ENCODE measurements at places on chromosomes 1 and 21. TPM values are rescaled to one million over a fixed set of nuclear protein-coding genes. Genes with fewer than 3 reads are reported as not detected.

DNA sequence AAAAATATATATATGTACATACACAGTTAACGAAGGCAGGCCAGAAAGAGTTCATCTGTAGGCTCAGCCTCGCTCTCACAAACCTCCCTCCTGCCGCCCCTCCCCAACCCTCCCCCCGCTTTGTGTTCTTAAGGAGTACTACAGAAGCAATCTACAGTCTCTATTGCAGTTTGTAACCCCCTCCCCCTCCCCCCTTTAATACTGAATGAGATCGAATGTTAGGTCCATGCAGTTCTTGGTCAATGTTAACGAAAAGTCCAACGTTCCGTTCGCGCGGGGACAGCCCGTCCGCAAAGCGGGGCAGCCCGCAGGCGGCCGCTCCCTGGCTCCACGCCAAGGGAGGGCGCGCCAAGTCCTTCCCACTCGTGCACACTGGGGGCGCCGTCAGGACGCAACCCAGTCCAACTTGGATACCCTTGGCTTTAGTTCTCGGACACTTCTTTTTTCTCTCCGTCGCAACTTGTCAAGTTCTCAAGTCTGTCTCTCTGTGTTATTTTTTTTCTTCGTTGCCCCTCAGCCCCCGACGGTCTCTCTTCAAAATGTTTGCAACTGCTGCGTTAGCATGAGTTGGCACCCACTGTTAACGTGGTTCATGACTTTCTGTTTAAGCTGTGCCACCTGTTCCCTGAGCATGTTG is 2.2 kb downstream of the JUN start:
- peak; percentile 63 for DNase-seq

DNA sequence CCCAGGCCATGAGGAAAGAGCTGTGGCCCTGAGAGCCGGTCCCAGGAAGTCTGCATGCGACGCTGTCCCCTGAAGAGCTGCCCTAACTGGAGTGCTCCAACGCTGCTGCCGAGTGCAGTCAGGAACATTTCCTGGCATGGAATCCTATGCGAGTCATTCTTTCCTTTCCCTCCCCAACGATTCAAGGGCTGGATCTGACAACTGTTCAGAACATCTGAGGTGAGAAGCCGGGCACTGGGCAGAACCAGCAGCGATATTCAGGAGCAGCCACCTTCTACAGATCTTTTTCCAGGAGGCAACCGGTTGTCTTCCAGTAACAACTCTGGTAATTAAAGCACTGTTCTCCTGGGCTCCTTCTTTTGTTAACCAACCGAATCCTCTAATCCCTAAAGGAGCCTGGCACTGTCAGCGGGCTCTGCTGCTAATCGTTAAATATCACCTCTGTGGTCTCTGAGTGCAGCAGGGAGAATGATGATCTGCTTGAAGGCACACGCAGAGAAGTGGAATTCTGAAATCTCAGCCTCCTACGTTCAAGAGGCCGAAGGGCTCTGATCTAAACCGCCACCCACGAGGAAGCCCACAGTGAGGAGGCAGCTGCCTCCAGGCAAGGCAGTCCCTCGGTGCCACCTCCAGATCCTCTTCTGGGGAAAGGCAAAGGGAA is 55.8 kb downstream of the SLC45A1 start:
- DNase-seq = no peak

DNA sequence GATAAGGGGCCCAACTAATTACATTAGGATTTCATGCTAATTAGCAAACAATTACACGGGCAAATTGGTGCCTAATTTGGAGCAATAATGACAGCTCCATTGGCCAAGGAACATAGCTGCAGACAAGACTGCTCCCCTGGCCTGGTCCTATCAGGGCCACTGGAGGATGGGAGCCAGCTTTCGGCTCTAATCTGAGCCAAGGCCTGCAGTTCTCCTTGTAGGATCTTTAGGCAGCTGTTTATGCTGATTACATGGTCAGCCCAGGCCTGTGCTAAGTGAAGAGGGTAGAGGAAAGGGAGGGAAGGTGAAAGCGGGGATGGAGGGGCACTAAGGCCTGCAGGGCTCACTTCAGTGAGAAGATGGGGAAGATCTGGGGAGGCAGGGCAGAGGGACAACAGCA is 12.4 kb upstream of the ADGRB2 start:
- no peak for DNase-seq

DNA sequence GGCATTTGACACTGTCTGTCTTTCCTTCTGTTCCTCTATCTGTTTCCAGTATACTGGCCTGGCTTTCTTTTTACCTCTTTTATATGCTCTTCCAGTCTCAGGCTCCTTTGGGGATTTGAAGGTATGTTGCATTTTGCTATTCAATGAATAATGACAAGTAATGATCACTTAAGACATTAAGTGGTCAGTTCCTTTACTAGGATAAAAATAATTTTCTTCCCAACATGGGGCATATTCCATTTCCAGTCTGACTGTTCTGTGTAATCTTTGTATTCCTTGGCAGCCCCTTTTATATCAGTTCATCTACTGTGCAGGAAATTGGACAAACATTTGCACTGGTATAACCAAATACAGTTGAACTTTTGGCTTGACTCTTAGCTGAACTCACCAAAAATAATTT is 15.6 kb downstream of the METTL18 start:
- DNase-seq = no peak

- peak; percentile 47 for DNase-seq
Measured at GRCh38 chr1:9615316-9616063, 26.8 kb downstream of the TMEM201 start.

The CTH gene
- 2.3 TPM for polyA plus RNA-seq

Data from A549 (cell line).